NCI-H2107 (cell line): ENCODE measurements at places on chromosomes 4 and X.

DNA sequence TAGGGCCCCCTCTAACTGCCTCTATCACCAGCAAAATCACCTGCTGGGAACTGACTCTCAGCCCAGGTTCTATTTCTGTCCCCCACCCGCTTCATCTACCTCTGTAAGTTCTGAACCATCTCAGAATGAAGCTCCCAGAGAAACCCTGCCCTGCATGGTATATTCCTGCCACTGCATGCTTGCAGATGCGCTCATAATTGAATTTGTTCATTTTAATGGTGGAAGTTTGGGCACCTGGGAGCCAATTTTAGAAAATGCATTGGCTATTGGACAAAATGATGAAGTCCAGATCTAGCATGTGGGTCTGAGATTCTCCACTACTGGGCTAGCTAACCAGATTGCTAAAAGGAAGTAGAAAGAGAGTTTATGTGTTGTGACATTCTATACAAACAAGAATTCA is 28.6 kb upstream of the SLC10A4 start:
- no peak for DNase-seq

DNA sequence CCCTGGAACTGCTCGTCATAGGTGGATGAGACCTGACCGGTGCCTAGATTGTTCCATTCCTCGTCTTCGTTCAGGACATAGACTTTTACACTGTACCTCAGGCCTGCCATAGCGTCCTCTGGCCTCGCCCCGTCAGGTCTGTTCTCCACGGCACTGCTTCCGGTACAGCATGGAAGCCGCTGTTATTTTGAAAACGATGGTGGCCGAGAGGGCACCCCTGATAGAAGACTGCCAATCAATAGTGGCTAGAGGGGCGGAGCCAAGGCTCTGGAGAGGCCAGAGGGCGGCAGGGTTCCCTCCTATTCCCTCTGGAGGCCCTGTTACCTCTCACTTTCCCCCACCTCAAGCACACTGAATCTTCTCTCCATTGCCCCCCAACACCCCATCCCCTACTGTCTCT is at the start of gene PPP4R3C:
Gene PPP4R3C (minus strand): TSS at position 155 of the 400 bp plus-strand sequence. CDS start 45 bp downstream, at position 110.
- DNase-seq, result no peak

- DNase-seq, result no peak
Observed at GRCh38 chrX:14420841-14421240, 108.5 kb upstream of the GLRA2 start.

DNA sequence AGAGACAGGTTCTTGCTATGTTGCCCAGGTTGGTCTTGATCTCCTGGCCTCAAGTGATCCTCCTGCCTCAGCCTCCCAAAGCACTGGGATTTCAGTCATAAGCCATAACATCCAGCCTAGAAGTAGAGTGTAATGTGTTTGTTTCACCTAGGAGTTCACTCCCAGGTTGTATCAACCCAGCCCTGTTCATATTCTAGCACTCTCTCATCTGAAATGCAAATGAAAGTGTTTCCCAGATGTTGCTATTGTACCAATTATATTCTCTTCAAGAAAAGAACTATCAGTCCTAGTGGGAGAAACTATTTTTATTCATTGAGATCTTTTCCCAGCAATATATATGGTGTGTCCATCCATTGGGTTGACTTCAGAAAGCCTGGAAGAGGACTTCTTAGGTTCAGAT is 72.6 kb downstream of the USP38 start:
- no peak for DNase-seq

DNA sequence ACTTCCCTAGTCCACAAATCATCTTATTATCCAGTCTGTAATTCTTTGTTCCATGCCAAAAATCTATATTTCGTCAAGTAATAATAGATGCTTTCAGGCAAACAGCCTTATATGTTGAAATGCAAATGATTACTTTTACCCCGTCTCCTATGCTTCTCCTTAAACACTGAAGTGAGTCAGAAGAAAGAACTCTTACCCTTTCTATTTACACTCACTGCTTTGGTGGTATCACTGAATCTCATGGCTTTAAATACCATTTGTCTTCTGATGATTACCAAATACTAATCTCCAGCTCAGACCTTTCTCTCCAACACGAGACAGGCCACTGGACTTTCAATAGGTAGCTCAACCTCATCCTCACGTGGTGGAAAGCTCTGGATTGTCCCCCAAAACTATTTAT is 558.1 kb downstream of the IL1RAPL1 start:
- no peak for DNase-seq

- no peak for DNase-seq
Observed at GRCh38 chrX:153939573-153939972, 4.7 kb upstream of the NAA10 start.

- no peak for DNase-seq
Observed at GRCh38 chr4:165512424-165512823, 133.6 kb downstream of the CPE start.

- DNase-seq, result no peak
Observed at GRCh38 chr4:10524196-10524833, 67.1 kb upstream of the ZNF518B start.

DNA sequence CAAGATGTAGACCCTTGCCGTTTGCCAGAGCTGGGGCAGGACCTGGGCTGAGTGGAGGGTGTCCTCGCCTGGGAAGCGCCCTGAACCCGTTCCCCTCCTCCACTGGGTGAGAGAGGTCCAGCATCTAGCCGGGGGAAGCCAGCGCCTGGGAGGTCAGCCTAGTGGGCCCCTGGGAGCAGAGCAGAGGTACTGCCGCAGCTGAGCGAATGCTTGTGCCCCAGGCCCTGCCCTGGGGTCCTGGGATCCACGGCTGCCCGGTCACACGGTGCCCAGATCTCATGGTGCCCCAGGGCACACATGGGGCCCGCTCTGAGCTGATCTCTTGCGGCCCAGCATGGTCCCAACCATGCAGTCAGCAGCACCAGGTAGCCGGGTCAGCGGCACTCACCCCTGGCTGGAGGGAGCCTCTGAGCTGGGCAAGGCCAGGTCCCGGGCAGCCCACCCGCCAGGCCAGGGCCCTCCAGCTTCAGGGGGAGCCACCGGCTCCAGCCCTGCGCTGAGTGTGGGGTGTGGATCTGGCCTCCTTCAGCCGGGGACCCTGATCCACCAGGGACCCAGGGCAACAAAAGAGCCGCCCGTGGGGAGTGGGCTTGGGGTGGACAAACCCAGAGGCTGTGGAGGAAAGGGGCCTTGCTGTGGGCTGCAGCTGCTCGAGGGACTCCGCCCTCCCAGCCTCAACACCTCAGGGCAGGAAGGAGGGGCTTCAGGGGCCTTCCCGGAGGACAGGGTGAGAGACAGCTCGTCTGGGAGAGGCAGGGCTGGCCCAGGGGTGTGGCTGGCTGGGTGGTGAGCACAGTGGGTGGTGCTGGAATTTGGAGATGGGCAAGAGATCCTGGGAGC is 4.1 kb upstream of the CPLX1 start:
- no peak for DNase-seq

DNA sequence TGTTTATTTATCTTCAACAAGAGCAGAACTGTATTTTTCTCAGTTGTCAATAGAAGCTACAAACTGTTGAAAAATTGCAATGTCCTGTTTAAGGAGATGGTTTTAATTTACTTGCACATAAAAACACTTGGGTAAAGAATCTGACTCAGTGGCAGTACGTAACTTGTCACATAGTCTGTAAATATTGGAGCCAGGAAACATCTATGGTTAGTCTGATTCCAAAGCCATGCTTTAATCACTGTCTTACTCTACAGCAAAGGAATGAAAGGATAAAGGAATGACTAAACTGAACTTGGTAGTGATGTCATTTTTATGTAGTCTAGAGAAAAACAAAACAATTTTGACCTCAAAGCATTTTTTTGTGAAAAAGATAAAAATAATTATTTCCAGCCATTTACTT is 537.2 kb downstream of the STIM2 start:
- DNase-seq, result no peak

DNA sequence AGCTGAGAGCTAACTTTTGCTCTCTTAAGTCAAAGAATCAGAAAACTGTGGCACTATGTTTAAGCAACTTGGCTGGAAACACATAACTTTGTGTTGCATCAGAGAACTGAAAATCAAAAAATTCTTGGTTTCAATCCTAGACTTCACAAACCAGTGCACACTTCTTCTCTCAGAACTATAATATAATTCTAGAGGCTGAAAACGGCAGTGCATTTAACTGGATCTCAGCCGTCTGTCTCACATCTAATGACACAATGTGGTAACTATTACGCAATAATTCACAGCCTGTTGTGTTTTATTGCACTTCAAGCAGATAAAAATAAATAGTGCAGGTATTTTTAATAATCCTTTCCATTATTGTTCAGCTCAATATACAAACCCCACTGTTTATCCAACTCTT is 260.6 kb upstream of the DIAPH2 start:
- no peak for DNase-seq

- DNase-seq, result no peak
Observed at GRCh38 chrX:117969328-117969727, 147.3 kb downstream of the KLHL13 start.
